ENCODE measurements at places on chromosomes 6 and 20. TPM values are rescaled to one million over a fixed set of nuclear protein-coding genes. Genes with fewer than 3 reads are reported as not detected.
A peak's percentile ranks its signal among the peaks of the same experiment; 100 is the strongest.

DNA sequence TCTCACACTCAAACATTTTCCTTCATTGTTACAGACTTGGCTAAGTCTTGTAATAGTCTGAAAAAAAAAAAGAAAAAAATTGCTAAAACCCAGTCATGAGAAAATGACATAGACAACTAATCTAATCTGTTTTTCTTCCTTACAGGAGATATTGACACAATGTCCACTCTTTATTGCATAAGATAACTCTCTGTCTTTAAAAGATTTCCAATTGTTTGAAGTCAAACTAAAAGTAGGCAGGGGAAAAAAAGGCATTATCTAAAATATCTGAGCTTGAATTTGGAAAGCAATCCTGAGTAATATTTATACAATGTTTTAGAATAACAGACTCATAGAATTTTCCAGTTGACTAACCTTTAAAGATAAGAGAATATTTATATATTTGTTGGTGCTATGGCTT, 233.0 kb upstream of the CEP162 start:
- no peaks in the 10 kb centered on the region for H3K4me1 ChIP-seq
- H3K27ac ChIP-seq, result no peak overlapping the region
- H3K36me3 ChIP-seq, result peaks cover 2% of the 10 kb centered on the region
- no peak overlapping the region for H3K4me3 ChIP-seq

The MUCL3 gene
- not detected for polyA plus RNA-seq

The SEL1L2 gene
- not detected for polyA plus RNA-seq

The DEFB118 gene
- polyA plus RNA-seq, result not detected

- peaks cover 23% of the 10 kb centered on the region for H3K4me1 ChIP-seq
- peak; percentile 83 for DNase-seq
- peak overlapping the region; percentile 90 for H3K4me3 ChIP-seq
- peaks cover 7% of the 10 kb centered on the region for H3K36me3 ChIP-seq
These were observed 1.6 kb downstream of the SLC17A9 start for GRCh38 chr20:62953839-62954703.

- H3K27ac ChIP-seq, result no peak overlapping the region
- H3K36me3 ChIP-seq, result peaks cover 12% of the 10 kb centered on the region
- no peaks in the 10 kb centered on the region for H3K27me3 ChIP-seq
- no peak overlapping the region for H3K4me3 ChIP-seq
- no peaks in the 10 kb centered on the region for H3K4me1 ChIP-seq
These were observed 29.0 kb downstream of the SPTLC3 start for GRCh38 chr20:13037727-13038126.

The NRSN2 gene
- polyA plus RNA-seq, result 6.7 TPM

The MAP3K4 gene
- 11.2 TPM for polyA plus RNA-seq

The TGM3 gene
- polyA plus RNA-seq, result not detected

- H3K4me3 ChIP-seq, result no peak overlapping the region
- peaks cover 4% of the 10 kb centered on the region for H3K4me1 ChIP-seq
- H3K27me3 ChIP-seq, result peaks cover under 1% of the 10 kb centered on the region
- no peak overlapping the region for H3K27ac ChIP-seq
These were observed 164.8 kb downstream of the QRSL1 start for GRCh38 chr6:106794129-106794528.

GRCh38 chr6:148343047-148343782, 577 bp downstream of the SASH1 start:
- no peaks in the 10 kb centered on the region for H3K36me3 ChIP-seq
- peaks cover 9% of the 10 kb centered on the region for H3K27me3 ChIP-seq
- DNase-seq, result no peak
- H3K4me1 ChIP-seq, result peaks cover 7% of the 10 kb centered on the region
- H3K27ac ChIP-seq, result no peak overlapping the region

The OPN5 gene
- not detected for polyA plus RNA-seq

The FAM209B gene
- polyA plus RNA-seq, result 0.57 TPM

Data from immature natural killer cell (primary cell).